ENCODE measurements at places on chromosomes 5 and 9.

DNA sequence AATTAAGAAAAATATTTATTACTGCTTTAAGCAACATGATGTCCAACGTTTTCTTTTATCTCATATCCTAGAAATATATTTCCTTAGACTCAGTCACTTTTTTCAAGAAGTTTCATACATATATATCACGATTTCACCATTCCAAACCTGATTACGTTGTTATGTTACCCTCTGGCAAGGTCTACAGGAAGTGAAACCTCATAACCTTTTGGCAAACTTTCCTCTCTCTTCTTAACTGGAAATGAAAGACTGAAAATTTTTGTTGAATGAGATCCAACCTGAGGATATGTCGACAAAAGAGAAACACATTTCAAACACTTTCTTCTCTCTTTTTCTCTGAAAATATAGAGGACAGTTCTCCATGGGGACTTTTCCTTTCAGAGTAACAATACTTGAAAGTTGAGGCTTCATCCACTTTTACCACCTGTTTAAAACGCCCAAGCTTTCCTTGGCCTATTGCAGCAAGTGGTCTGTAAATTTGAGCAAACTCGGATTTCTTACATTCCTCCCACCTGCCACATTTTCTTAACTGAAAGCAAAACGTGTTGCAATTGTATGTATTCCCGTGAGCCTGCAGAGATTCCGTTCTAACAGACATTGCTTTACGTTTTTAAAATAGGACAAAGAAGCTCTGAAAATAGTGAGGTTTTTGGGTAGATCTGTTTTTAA is 298.1 kb downstream of the CETN3 start:
- no peak for DNase-seq

GRCh38 chr9:114000063-114000454 is 78.0 kb downstream of the AMBP start:
- no peak for DNase-seq

DNA sequence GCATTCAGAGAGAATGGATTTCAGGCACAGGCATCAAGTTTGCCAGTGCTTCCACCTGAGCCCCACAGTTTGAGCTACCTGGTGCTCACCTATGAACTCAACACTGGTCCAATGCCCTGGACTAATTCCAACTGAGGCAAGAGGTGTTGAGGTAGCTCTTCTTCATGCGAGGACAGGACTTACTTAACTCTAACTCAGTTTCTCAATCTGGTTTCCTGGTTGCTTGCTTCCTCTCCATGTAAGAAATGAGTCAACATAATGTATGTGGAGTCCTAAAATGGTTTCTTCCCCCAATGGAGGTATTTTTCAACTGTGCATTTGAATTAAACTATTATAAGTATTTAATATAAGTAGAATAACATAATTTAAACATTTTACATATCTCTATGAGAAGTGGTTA is 523.6 kb upstream of the DAB2 start:
- no peak for DNase-seq

GRCh38 chr5:57836921-57837320 is 354.3 kb upstream of the ACTBL2 start:
- no peak for DNase-seq

GRCh38 chr9:70444904-70445303 is 30.4 kb upstream of the KLF9 start:
- no peak for DNase-seq

DNA sequence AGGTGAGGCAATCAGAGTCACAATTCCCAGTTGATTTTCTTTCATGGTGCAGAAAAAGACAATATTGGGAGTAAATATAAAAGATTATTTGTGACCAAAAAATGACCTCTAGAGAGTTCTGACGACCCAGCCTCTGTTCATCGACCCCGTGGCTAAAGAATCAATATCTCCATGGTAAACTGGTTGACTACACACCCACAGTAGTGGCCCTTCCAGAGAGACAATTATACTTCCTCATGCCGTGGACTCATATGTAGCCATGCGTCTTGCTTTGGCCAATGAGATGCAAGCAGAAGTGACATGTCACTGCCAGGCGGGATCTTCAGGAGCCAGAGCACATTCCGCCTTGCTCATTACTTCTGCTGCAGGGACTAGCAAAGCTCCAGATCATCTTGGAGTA is 163.3 kb upstream of the RAD23B start:
- no peak for DNase-seq

- peak; percentile 33 for DNase-seq
Observed at GRCh38 chr5:172133359-172134029, 54.5 kb downstream of the STK10 start.

GRCh38 chr5:132591145-132591544 is 34.4 kb downstream of the RAD50 start:
- no peak for DNase-seq

DNA sequence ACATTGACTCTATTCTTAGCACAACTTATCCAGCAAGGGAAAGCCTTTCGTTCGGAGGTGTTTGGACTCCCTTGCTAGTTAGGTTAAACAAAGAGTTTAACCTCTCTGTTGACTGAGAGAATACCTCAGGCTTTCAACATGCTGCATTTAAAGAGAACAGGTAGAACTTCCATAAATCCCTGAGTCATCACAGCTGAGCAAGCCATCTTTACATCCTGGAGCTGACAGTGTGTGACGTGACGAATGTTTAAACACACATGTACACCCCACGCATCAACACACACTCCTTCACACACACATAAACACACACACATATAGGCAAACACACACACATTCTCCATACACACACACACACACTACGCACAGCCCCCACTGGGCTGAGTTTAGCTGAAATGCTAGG is 152.8 kb downstream of the ADAMTS12 start:
- DNase-seq: no peak

DNA sequence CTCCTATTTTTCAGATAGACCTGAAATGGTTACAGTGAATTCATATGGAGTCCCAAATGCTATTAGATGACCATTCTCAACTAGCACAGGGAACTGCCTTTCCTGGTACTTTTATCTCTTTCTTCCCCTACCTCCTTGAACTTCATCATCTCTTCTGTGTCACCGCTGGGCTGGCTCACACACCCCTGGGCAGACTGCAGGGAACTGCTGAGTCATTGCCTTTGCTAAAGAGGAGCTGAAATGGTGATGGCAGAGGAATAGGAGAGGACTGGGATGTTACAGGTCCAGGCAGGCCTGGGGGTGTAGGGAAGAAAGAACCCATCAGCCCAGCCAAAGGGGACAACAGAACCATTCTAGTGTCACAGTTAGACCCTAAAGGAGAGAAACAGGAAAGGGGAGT is 322.3 kb downstream of the ASTN2 start:
- no peak for DNase-seq

GRCh38 chr9:30116673-30117217 is 2267.7 kb upstream of the ACO1 start:
- no peak for DNase-seq

DNA sequence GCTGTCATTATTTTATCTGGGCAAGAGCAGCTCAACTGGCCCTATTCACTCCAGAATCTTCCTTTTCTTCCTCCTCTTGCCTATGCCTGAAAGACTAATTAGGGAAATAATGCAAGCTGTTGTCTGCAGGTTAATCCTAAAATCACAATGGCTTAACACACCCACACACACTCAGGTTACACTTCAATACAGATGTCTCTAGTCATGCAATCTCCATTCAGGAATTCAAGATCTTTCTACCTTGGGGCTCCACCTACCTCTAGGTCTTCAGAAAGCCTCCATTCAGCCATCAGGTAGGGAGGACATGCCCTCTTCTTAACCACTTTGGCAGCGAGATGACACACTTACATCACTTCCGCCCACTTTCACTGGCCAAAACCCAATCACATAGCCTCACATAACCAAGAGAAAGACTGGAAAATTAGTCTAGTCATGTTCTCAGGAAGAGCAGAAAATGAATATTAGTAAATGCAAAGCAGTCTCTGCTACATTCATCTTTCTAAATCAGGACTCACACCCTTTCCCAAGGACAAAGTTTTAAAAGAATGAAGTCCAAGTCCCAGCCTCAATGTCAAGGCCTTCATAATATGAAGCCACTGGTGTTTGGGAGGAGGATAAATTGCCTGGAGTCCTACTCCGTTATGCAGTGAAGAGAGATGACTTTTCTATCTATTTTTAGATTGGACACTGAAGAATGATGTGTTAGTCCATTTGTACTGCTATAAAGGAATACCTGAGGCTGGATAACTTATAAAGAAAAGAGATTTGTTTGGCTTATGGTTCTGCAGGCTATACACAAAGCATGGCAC is 428.1 kb downstream of the EFNA5 start:
- no peak for DNase-seq

DNA sequence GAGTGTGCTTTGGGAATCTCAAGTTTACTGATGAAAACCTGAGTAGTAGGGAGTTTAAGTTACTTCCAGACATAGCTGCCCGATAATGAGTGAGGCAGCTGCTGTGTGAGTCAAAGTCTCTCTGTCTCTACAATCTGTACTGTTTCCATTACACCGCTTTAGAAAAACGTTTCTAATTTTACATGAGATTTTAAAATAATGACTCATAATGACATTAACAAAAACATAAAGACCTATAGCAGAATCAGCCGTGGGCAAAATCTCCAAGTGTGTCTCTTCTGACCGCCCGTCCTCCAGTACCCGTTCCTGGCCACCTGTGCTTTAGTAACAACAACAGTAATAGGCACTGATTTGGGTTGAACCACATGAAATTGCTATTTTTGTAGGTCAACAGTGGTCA is 69.6 kb upstream of the PRRC1 start:
- DNase-seq: no peak

DNA sequence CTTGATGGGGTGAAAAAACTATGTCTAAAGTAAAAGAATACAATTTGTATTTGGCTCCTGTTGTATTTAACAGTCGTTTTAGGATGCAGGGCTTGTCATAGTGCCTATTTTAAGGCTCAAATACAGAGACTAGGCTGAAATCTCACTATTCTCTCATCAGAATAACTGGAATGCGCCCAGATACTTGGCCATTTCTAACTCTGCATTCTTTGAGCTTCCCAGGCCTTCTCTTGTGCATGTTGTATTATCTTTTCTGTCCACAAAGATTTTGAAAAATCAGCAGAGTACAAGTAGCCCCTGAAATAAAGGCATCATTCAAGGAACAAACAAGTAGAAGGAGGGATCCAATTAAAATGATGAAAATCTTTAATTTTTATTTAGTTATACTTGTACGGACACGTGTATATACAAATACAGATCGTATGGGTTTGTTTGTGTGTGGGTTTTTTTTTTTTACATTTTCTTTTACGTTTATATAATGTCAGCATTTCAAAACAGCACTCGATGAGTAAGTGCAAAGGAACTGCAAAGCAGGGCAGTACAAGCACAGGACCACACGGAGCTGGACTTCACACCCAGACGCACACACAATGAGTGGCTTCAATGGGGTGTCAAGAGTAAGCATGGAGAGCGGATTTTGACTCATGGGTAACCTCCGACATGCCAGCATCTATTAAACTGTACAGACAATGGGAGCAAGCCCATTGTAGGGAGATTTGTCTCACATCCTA is 294.0 kb downstream of the EFNA5 start:
- DNase-seq: no peak

DNA sequence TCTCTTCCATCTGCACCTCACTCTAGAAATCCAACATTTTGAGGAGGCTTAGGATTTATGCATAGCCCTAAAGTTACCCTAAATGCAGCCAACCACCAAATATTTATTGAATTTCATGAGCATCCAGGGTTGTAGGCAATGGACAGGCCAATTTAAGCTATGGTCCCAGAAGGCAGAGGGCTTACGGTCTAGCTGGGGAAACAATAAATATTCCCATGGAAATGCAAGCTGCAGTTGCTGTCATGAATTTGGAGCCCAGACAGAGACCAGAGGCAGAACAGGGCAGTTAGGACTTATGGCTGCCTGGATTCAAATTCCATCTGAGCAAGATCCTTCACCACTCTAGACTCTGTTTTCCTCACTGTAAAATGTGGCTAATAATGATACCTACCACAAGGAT is 9.1 kb upstream of the INSYN2B start:
- DNase-seq: no peak

- DNase-seq: no peak
Observed at GRCh38 chr9:108582726-108583125, 273.1 kb downstream of the ACTL7B start.

DNA sequence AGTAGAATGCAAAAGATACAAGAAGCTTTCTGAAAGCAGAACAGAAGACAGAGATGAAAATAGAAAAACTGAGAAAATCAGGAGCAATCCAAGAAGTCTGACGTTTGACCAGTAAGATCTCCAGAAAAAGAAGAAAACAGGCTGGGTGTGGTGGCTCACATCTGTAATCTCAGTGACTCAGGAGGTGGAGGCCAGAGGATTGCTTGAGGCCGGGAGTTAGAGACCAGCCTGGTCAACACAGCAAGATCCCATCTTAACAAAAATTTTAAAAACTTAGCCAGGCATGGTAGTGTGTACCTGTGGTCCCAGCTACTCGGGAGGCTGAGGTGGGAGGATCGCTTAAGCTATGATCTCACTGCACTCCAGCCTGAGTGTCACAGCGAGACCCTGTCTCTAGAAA is 15.9 kb downstream of the RETREG1 start:
- no peak for DNase-seq

DNA sequence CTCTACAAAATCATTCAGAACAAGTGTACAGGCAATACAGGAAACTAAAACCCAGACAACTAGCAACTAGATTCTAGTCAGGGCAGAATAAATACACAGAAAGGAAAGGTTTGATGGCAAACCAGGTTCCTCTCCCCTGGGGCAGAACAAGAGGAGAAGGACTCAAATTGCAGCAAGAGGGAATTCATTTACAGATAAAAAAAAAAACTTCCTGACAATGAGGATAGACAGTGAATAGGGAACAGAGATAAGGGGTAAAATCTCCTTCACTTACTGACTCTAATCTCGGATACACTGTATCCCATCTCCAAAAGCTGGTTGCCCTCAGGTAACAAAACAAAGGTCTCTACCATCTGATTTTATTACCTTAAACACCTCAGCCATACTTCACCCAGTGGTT is 244.0 kb downstream of the SEC61B start:
- DNase-seq: no peak

GRCh38 chr5:101860563-101860962 is 435.5 kb downstream of the SLCO4C1 start:
- no peak for DNase-seq

DNA sequence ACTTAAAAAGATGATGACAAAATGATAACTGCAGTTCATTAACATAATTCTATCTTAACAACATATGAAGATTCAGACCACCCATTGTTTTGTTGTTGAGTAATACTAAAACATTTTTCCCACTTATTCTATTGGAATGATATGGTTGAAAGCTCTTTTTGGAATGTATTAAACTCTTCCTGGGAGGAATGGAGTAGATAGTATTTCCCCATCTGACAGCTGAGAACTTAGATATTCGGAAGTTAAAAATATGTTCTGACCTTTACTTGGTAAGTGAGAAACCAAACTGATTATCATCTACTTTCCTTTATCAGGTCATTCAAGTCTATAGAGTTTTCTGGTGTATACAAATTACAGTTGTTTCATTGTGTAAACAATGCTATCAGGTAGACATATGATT is 452.9 kb downstream of the CSNK1G3 start:
- no peak for DNase-seq

Data from activated CD8-positive, alpha-beta memory T cell treated with anti-CD3 and anti-CD28 coated beads for 48 hours (primary cell).